ENCODE measurements at places on chromosomes 1 and 21.

- no peak for DNase-seq
Measured at GRCh38 chr1:201334325-201335173, 42.9 kb downstream of the TNNT2 start.

DNA sequence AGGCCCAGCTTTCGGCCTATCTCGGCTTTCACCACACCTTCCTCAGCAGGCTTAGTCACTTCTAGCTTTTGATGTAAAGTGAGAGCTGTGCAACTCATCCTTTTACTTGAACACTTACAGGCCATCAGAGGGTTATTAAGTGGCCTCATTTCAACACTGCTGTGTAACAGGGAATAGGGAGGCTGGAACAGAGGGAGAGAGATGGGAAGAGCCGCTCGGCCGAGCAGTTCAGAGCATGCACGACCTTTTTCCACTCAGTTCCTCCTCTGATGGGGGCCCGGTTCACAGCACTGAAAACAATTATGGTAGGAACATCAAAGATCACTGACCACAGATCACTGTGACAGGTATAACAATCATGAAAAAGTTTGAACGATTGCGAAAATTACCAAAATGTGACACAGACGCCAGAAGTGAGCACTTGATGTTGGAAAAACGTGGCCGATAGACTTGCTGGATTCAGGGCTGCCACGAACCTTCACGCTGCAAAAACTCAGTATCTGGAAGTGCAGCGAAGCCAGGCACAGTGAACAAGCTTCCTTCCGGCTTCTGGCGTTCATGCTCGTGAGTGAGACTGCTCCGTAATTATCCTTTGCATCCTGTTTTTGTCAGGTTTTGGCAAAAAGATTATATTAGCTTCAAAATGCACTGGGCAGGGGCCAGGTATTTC is 28.6 kb downstream of the AGPAT3 start:
- DNase-seq, result no peak

DNA sequence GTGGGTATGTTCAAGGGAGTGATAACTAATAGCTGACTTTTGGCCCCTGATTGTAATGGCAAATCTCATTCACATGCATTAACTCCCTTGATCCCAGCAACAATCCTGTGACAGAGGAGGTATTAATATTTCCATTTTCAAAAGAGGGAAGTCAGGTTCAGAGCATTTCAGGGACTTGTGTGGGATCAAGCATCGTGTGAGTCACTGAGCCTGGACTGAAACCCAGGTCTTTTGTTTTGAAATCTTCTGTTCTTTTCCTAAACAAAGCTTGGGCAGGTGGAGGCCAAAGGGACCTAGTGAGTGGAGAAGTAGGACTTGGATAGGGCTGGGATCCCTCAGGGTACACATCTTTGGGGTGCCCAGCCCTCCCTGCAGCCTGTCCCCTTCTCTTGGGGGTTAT is 37.9 kb downstream of the ETNK2 start:
- no peak for DNase-seq

DNA sequence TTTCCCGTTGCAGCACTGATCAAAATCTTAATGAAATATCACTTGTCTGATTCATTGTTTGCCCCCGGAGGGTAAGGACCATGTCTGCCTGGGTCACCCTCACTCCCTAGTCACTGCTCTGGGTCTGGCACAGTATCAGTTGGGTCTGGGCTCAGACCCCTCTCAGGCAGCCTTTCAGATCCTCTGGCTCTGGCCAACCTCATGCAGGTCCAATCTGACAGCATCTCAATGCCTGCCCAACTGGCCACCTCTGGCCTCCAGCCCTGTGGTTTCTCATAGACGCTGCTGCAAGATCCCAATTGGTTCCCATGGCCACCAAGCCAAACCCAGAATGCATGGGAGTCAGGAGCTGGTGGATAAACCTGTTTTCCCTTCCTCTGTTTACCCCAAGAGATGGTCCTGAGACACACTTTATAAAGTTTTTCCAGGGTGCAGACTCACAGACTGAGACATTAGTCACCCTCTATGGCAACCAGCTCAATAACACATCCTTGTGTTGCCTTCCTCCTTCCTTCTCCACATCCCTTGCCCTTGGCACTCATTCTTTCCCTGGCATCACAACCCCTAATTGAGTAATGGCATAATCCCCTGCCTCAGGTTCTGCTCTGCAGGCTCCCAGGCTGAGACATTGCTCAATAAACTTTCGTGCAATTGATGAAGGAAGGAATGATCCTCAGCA is 199.2 kb downstream of the GRIK3 start:
- no peak for DNase-seq

GRCh38 chr1:92583821-92584760 is 97.4 kb upstream of the GFI1 start:
- no peak for DNase-seq
